ENCODE measurements at places on chromosomes 5 and 9.

- no peak for DNase-seq
These were observed 8.3 kb downstream of the NOXA1 start for GRCh38 chr9:137431416-137431931.

DNA sequence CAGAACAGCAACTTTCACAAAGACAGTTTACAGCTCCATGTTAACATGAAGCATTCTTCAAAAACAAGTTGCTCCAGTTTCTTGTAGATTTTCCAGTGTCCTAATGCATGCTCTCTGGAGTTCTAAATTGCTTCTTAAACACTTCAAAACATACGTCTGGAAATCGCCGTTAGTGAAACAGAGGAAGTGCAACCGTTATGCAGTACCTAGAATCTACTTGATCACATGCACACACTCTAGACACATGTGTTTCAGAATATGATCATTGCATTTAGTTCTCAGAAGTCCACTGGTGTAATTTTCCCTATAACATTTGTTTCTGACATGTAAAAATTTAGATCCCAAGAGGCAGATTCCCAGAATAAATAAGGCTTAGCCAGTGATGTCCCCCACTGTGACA lies 41.1 kb upstream of the RUFY1 start:
- no peak for DNase-seq

- DNase-seq, result no peak
These were observed 76.4 kb downstream of the KCNT1 start for GRCh38 chr9:135778421-135778820.

DNA sequence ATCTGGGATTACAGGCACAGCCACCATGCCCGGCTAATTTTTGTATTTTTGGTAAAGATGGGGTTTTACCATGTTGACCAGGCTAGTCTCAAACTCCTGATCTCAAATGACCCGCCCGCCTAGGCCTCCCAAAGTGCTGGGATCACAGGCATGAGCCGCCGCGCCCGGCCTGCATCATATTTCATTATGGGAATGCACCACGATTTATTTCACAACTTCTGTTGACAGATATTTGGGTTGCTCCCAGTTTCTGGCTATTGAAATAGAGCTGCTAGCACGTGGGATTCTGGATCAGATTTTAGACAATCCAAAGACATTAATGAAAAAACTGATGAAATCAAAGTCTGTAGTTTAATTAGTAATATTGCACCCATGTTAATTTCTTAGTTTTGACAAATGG lies 48.4 kb upstream of the FUBP3 start:
- no peak for DNase-seq

Data from stimulated activated CD8-positive, alpha-beta memory T cell treated with anti-CD3 and anti-CD28 coated beads, Interleukin-2, amount 100 ng/mL, for 48 hours (primary cell).